ENCODE measurements at places on chromosomes 16 and 17. TPM values are rescaled to one million over a fixed set of nuclear protein-coding genes. Genes with fewer than 3 reads are reported as not detected.

CA7 gene
- total RNA-seq: 253 TPM

OSGIN1 gene
- 11.6 TPM for total RNA-seq

GRCh38 chr16:49093939-49094338 lies 187.7 kb downstream of the CBLN1 start:
- no peak for DNase-seq

- no peak for DNase-seq
These were observed 308.3 kb upstream of the CDH5 start for GRCh38 chr16:66058172-66058691.

GRCh38 chr17:8051831-8052230 lies 13.0 kb downstream of the ALOX15B start:
- DNase-seq: no peak

DNA sequence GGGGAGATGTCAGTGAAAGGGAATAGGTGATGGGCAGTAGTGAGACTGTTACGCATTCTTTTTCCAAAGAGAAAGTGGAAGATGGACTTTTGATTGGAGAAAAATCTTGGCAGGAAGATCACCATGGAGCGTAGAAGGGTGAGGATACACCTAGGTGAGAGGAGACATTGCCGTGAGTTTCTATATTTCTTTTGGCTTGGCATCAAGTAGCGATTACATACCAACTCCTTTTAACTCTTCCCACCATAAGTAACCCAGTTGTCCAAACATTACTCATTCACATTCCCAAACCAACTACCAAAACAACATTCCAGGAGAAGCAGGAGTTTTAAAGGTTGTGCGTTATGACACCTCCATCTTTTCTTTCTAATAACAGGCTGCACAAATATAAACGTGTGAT lies 10.7 kb upstream of the KRT28 start:
- no peak for DNase-seq

- peak; percentile 57 for DNase-seq
These were observed 805 bp upstream of the C16orf95 start for GRCh38 chr16:87317750-87318644.

CA4 gene
- 673 TPM for total RNA-seq

C17orf78 gene
- total RNA-seq: not detected

DNA sequence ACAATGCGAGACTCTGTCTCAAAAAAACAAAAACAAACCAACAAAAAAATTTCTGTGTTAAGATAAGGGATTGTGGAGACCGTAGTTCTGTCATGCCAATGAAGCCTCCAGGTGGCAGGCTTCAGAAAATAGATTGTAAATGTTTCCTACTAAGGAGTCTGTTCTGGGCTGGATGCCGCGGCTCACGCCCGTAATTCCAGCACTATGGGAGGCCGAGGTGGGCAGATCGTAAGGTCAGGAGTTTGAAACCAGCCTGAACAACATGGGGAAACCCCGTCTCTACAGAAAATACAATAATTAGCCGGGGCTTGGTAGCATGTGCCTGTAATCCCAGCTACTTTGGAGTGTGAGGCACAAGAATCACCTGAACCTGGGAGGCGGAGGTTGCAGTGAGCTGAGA lies 4.4 kb upstream of the SNX29 start:
- no peak for DNase-seq

LLGL2 gene
- 405 TPM for total RNA-seq

DNA sequence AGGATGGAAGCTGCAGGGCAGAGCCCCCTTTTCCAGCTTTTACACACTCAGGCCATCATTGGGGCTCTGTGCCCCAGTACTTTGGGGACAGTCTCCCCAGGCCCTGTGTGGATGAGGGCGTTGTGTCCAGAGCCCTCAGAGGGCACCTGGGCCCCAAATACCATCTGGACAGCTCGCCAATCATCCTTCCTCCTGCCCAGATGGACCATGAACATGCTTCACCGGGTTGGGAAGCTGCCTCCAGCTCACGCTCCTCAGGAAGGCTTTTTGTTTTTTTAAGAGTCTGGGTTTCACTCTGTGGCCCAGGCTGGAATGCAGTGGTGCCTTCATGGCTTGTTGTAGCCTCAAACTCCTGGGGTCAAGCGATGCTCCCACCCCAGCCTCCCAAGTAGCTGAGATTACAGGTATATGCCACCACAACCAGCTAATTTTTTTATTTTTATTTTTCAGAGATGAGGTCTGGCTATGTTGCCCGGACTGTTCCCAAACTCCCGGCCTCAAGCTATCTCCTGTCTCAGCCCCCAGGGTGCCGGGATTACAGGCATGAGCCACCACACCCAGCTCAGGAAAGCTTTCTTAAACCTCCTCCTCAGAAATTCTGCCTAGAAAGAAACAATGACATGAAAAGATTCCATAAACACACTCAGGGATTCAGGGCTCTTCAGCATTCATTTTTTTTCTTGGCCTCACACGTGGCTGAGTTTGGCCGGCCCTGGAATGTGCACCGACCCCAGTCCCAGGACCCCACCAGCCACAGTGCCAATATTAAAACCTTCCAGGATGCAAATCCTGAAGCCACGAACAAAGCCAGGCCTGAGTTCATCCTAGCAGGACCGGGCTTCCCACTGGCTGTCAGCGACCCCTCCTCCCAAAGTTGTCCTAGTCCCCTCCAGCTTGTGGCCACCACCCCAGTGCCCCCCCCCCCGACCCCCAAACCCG lies 27.4 kb upstream of the ZNF423 start:
- peak; percentile 42 for DNase-seq

- no peak for DNase-seq
These were observed 87.8 kb downstream of the TUBD1 start for GRCh38 chr17:59804901-59805465.

LRRC75A gene
- 37.1 TPM for total RNA-seq

UBE2G1 gene
- total RNA-seq: 51.9 TPM

GRCh38 chr17:30377574-30378240 lies 1.0 kb upstream of the CPD start:
- DNase-seq: no peak

- no peak for DNase-seq
These were observed 98.4 kb downstream of the DNAH17 start for GRCh38 chr17:78478757-78479297.

DNA sequence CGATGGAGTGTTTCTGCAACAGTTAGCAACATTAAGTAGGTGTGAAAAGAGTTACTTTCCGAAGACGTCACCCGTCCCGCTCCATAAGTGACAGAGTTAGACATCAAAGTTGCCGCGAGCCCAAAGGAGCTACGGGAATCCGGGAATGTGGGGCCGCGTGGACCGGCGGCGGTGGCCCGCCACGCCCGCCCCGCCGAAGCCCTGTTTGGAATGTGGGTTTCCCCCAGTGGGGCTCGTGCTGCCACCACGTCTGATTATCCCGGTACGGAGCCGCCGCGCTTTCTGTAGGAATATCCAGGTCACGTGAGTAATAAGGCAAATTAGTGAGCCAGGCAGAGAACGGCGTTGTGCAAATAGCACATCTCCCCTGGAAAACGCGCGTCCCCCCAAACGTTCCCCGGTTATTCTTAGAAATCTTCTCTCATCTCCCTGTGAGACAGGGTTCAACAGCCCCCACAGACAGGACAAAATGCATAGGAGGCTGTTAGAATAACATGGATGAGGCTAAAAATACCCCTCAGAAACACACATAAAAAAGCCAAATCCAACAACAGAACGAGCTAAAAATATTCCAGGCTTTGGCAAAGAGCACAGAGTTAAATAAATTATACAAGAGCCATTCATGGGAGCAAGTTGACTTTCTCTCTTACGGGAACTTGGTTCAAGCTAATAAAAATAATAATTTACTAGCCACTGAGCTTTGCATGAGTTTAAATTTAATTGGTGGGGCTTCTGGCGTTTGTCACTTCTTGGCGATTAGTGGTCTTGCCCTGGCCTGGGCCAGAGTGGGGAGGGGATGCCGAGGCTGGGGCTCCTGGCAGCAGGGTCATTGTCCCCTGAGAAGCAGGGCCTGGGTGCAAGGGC lies 8.6 kb downstream of the BAHCC1 start:
- DNase-seq: no peak

CD7 gene
- total RNA-seq: 12.8 TPM

TBC1D3C gene
- 11.3 TPM for total RNA-seq

GRCh38 chr17:70251706-70252105 lies 82.4 kb downstream of the KCNJ2 start:
- no peak for DNase-seq

SLC5A10 gene
- not detected for total RNA-seq

C1QL1 gene
- 6.5 TPM for total RNA-seq

- DNase-seq: no peak
These were observed 35.4 kb downstream of the ITGAM start for GRCh38 chr16:31295206-31295605.

CTRB1 gene
- total RNA-seq: 0.76 TPM

EMC8 gene
- total RNA-seq: 31.0 TPM

GLP2R gene
- 7.4 TPM for total RNA-seq

Data from mucosa of descending colon (tissue), 3 donors.